Activated CD4-positive, alpha-beta memory T cell treated with anti-CD3 and anti-CD28 coated beads for 36 hours (primary cell): ENCODE measurements at places on chromosomes 1 and 21.
A peak's percentile ranks its signal among the peaks of the same experiment; 100 is the strongest.

- no peak for DNase-seq
These were observed 357.6 kb upstream of the NR5A2 start for GRCh38 chr1:199669916-199670315.

GRCh38 chr1:241330619-241331327 is 26.2 kb downstream of the RGS7 start:
- DNase-seq: no peak

GRCh38 chr1:78177708-78178270 is 132.0 kb downstream of the GIPC2 start:
- DNase-seq: no peak

DNA sequence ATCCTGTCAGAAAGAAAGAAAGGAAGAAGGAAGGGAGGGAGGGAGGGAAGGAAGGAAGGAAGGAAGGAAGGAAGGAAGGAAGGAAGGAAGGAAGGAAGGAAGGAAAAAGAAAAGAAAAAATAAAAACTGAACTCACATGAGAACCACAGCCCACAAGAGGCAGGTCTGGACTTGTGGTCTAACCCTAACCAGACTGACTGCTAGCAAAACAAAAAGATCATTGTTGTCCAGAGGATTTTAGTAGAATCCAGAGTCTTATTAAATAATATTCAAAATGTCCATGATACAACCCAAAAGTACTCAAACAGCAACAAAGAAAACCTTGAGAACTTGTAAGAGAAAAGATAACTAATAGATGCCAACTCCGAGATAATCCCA is 4.7 kb upstream of the ITGB2 start:
- DNase-seq: no peak

GRCh38 chr1:173150795-173151194 is 56.3 kb downstream of the TNFSF4 start:
- no peak for DNase-seq

GRCh38 chr1:25030674-25031589 is 100.9 kb upstream of the RUNX3 start:
- peak; percentile 91 for DNase-seq

- no peak for DNase-seq
These were observed 9.5 kb upstream of the ID3 start for GRCh38 chr1:23568608-23569383.
